ENCODE measurements at places on chromosomes 2 and 18. TPM values are rescaled to one million over a fixed set of nuclear protein-coding genes. Genes with fewer than 3 reads are reported as not detected.

GRCh38 chr18:80244956-80245730 lies 2.2 kb downstream of the PARD6G start:
- DNase-seq = no peak

DNA sequence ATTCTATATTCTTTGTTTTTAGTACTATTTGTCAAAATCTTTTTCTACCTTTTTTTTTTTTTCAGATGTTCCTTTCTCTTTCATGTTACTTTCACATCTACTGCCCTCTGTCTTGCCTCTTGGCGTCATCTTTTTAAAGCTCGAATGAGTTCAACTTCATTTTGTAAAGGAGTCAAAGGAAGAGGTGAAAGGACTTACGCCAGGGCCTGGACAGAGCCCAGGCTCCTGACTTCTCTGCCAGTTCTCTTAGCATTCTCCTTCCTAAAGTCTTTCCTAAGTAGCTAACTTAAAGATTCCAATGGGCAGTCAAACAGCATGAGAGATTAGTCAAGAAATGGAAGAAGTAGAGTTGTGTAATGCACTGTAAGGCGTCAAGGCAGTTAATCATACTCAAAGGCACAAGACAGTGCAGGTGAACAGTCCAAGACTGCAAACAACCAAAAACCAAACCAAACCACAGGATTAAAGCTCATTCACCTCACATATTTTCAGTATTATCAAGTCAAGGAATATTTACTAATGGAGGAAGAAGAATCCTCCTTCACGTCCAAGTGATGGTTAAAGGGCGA lies 301.7 kb downstream of the TCF4 start:
- DNase-seq = no peak

The DLX2 gene
- not detected for total RNA-seq

The ERICH2 gene
- total RNA-seq = not detected

Data from tibial nerve (tissue), 4 donors.